ENCODE measurements at places on chromosomes 7 and 10.
A peak's percentile ranks its signal among the peaks of the same experiment; 100 is the strongest.

DNA sequence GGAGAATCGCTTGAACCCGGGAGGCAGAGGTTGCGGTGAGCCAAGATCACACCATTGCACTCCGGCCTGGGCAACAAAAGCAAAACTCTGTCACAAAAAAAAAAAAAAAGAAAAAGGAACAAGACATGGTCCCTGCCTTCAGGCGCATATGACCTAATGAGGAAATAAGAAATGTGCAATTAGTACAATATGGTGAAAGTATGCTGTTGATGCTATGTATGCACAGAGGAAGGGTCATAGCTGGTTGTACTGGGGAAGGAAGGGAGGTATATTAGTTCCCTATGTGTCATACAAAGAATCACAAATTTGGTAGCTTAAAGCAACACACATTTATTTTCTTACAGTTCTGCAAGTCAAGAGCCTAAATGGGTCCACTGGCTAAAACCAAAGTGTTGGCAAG is 97.8 kb upstream of the MPP7 start:
- DNase-seq = no peak

GRCh38 chr7:41328544-41328943 is 374.3 kb downstream of the INHBA start:
- no peak for DNase-seq

- DNase-seq = no peak
These were observed 15.1 kb downstream of the TMEM60 start for GRCh38 chr7:77783111-77783510.

- DNase-seq = no peak
These were observed 217.3 kb downstream of the ZEB1 start for GRCh38 chr10:31536302-31536701.

DNA sequence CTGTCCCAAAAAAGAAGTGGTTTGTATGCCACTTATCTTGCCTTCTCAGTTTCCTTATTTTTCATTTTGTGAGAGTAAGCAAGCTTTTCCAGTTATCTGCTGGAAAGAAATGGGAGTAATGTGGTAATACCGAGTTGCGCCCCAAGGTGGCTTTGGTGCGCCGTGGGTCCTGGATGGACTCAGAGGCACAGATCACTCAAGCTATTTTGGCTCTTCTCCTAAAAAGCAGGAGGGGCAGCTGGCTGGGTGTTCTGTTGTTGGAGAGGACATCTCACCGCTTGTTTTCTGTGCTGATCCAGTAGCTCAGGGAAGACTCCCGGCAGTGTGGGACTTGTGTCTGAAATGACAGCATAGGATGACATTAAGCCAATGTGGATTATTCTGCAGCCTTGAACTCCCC is 16.4 kb downstream of the PRKRIP1 start:
- DNase-seq = peak; percentile 37

GRCh38 chr7:135801045-135801693 is 52.6 kb upstream of the FAM180A start:
- peak; percentile 58 for DNase-seq

- no peak for DNase-seq
These were observed 99.7 kb upstream of the PITRM1 start for GRCh38 chr10:3272300-3272699.

DNA sequence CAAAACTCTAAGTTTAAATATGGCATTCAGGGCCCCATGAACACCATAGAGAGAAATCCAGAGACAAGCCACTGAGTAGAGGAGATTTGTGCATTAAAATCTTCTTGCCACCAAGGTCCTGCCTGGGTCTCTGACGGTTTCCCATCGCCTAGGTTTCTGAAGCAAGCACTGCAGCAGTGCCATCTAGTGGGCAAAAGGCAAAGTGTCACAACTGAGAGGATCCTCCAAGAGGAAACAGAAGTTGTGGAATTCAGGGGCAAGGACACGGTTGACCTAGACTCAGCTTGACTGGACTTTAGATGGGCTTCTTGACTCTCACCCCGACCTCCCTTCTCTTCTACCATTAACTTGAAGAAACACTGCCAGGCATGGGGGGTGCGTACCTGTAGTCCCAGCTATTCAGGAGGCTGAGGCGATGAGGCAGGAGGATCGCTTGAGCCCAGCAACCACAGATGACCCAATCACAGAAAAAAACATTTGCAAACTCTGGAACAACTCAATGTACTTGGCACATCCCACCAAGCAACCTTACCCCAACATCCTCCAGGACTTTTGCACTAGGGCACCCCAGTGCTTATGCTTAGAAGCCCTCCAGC is 604.1 kb downstream of the GALNT17 start:
- peak; percentile 15 for DNase-seq

- no peak for DNase-seq
These were observed 142.4 kb upstream of the BMPER start for GRCh38 chr7:33762911-33763306.

DNA sequence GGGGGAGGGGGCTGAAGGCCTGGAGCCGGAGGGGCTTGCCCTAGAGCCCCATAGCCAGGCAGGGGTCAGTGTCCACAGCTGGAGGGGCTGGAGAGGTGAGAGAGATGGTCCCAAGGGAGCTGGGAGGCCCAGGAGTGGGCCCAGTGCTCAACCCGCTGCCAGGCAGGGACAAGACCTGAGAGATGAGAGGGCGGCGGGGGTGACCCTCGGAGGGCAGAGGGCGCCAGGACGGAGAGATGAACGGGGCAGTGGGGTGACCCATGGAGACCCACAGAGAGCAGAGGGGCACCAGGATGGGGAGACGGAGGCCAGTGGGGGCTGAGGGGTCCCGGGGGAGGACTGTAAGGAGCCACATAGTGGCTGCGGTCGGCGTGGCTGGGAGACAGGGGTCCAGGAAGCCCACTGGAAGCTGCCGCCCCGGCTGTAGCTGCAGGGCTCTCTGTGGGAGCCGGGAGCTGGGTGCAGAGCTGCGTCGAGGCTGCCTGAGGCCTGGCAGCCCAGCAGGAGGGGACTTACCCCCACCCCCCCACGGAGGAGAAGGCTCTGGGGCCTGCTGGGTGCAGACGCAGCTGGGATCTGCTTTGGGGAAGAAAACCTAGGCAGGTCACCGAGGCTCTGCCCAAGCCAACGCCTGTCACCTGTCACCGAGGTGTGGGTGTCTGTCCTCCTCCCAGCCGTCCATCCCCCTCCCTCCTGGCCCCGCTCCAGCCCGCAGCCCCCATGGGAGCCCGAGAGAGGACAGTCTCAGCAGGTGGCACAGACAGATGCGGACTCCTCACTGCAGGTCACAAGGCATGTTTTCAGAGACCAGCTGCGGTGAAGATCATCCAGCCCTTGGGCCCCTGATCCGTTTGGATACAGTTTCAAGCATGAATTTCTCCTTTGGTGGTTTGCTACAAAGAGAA is 25.1 kb downstream of the PWWP2B start:
- no peak for DNase-seq

- DNase-seq = no peak
These were observed 7.2 kb upstream of the MBL2 start for GRCh38 chr10:52779541-52780390.

- DNase-seq = peak; percentile 69
These were observed 77.8 kb upstream of the ATP6V0A4 start for GRCh38 chr7:138875794-138876193.

- DNase-seq = no peak
These were observed 83.0 kb downstream of the PARD3 start for GRCh38 chr10:34731885-34732701.

- no peak for DNase-seq
These were observed 138.1 kb upstream of the TCF7L2 start for GRCh38 chr10:112811741-112812551.

DNA sequence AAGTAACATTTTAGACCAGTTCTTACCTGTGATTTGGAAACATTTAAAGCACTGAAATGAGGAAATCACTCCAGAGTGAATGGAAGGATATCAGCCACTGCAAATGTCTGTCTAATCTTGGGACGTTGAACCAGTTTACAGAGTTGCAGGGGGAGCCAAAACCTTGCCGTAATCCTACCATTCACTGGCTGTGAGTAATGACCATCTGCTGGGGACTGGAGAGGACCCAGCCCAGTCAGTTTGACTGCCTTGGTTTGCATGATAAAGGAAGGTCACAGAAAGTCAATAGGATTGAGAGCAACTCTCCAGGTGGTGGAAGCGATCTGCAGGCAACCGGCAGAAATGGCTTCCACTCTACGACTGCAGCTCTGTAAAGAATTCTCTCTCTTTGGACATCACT is 167.2 kb downstream of the AKR1D1 start:
- no peak for DNase-seq

GRCh38 chr10:116715839-116716377 is 26.5 kb downstream of the HSPA12A start:
- DNase-seq = no peak

DNA sequence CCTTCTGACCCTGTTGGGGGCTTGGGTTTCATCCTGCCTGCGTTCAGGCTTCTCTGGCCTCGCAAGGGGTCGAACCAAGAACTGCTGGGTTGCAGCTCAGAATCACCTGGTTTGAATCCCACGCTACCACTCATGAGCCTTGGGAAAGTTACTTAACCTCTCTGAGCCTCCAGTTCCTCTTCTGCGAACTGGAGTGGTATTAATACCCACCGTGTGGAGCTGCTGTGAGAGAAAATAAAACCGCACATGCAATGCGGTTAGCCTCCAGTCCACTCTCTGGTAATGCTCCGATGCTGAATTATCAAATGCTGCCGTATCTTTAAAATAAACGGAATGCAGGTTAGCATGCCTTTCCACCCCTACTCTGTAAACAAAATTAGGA is 171.9 kb downstream of the ARHGAP12 start:
- DNase-seq = no peak

GRCh38 chr7:86975449-86975848 is 84.0 kb downstream of the ELAPOR2 start:
- no peak for DNase-seq

- no peak for DNase-seq
These were observed 12.8 kb upstream of the GPR15LG start for GRCh38 chr10:84160663-84161362.

DNA sequence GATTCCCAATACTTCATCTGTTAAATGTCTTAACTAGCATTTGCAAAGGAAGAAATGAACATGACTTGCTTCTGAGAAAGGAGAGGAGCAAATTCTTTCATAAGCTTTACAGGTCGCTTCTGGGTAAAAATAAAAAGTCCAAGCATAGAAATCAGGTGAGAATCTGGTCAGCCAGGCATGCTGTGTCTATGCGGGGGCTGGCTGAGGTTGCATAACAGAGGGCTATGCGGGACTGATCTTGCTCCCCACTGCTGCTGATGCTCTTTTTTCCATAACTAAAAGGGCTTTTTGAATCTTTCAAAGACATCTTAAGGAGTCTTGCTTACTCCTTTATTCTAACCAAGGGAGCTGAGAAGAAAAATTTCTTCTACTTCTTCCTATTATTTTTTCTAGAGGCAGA is 92.7 kb upstream of the FGFR2 start:
- DNase-seq = no peak

- DNase-seq = no peak
These were observed 213.0 kb upstream of the INHBA start for GRCh38 chr7:41915871-41916270.

- DNase-seq = no peak
These were observed 280.1 kb downstream of the SKAP2 start for GRCh38 chr7:26584326-26584725.

- no peak for DNase-seq
These were observed 38.2 kb upstream of the RPA3 start for GRCh38 chr7:7756577-7756976.

GRCh38 chr10:62511656-62512055 is 137.5 kb downstream of the ZNF365 start:
- DNase-seq = no peak

DNA sequence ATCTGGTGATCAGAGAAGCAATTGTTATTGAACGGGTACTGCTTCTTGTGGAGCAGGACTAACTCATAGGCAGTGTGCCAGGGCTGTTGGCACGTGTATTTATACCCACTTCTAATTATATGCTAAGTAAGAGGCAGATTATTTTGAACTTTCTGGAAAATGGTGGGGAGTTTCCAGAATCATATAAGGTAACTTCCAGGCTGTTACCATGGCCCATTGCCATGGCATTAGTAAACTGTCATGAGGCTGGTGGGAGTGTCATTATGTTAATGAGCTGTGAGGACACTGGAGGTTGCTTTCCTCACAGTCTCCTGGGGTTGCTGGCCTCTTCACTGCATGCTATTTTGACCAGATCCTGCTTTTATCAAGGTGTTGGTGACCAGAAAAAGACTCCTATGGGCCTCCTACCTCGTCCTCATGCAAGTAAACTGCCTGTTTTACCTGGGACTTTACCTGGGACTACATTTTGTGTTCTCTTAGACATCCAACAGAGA is 122.6 kb downstream of the KCND2 start:
- no peak for DNase-seq

- DNase-seq = no peak
These were observed 134.1 kb downstream of the LRMDA start for GRCh38 chr10:75565286-75566251.

DNA sequence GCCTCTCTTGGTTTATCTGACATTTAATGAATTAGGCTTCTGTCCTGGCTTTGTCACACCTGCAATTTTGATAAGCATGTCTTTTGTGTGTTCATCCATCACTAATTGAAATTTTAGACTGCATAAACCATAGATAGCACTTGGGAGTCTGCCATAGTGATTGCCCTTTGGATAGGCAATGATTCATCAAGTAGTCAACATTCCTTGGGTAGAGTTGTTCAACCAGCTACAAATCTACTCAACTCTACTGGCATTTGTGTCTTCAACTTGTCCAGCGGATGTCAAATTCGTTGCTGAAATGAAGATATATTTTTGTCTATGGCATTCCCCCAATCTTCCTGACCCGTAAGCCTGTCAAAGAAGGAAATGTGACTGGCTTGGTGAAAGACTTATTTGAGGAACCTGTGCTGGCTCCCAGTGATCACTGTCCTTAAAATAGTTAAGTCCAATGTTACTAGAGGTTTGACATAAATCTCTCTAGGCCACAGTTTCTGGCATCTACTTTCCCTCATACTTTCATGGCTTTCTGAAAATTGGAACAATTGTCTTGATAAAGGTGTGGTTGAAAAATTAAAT is 33.7 kb upstream of the CREB5 start:
- DNase-seq = no peak

DNA sequence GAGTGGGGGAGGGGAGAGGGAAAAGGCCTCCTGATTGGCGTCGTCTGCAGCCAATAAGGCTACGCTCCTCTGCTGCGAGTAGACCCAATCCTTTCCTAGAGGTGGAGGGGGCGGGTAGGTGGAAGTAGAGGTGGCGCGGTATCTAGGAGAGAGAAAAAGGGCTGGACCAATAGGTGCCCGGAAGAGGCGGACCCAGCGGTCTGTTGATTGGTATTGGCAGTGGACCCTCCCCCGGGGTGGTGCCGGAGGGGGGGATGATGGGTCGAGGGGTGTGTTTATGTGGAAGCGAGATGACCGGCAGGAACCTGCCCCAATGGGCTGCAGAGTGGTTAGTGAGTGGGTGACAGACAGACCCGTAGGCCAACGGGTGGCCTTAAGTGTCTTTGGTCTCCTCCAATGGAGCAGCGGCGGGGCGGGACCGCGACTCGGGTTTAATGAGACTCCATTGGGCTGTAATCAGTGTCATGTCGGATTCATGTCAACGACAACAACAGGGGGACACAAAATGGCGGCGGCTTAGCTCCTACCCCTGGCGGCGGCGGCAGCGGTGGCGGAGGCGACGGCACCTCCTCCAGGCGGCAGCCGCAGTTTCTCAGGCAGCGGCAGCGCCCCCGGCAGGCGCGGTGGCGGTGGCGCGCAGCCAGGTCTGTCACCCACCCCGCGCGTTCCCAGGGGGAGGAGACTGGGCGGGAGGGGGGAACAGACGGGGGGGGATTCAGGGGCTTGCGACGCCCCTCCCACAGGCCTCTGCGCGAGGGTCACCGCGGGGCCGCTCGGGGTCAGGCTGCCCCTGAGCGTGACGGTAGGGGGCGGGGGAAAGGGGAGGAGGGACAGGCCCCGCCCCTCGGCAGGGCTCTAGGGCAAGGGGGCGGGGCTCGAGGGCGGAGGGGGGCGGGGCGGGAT is at the start of gene KAT6B:
Gene KAT6B (plus strand): TSS at position 459 of the 903 bp plus-strand sequence. CDS start 16,258 bp downstream, outside the sequence.
- DNase-seq = peak; percentile 100

All from effector memory CD8-positive, alpha-beta T cell (primary cell).